ENCODE measurements at places on chromosomes 6 and 20.
A peak's percentile ranks its signal among the peaks of the same experiment; 100 is the strongest.

DNA sequence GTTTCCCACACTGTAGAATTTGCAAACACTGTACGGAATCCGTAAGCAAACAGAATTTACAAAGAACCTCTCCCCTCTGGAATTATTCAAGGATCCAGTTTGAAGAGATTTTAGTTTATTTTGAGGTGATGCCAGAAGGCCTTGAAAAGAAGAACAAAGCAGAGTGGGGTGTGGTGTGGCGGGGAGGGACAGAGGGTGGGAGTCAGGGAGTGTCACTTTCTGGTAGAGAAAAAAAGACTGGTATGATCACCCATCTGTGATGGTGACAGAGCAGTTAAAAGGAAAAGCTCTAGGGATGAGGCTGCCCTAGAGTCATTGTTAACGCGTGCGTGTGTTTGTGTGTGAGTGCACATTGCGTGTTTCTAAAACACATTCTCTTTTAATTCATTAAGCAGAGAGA is 97.0 kb upstream of the F13A1 start:
- no peak for DNase-seq

GRCh38 chr6:165071906-165072305 is 237.5 kb downstream of the C6orf118 start:
- no peak for DNase-seq

DNA sequence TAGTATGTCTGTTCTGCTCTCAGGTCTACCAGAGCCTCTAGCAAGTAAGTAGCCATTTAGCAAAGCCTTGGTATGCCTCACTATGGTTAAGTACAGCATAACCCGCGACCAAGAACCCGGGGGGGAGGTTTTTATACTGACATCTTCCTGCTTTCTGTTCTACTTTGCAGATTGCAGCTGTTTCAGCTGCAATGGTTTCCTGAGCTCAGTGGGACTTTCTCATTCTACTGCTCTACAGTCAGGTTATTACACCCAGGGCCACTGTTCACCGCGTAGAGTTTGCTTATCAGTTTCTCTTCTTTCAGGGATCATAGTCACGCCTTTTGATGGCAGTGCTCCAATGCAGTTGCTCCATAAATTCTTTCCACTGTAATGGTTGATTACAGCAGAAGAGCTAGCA is 631.3 kb downstream of the TFAP2A start:
- no peak for DNase-seq

DNA sequence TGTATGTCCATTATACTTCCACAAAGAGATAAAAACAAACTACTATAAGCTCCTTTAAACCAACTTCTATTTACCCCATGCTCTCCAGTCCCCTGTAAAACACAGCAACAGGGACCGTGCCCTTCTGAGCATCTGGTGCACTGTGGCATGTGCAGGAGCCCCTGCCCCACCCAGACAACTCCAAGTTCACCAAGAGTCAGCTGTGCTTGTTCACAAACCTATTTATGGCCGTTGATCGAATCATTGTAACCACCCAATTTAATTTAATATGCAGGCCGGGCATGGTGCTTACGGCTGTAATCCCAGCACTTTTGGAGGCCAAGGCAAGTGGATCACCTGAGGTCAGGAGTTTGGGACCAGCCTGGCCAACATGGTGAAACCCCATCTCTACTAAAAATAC is 13.7 kb upstream of the BLCAP start:
- DNase-seq = no peak

DNA sequence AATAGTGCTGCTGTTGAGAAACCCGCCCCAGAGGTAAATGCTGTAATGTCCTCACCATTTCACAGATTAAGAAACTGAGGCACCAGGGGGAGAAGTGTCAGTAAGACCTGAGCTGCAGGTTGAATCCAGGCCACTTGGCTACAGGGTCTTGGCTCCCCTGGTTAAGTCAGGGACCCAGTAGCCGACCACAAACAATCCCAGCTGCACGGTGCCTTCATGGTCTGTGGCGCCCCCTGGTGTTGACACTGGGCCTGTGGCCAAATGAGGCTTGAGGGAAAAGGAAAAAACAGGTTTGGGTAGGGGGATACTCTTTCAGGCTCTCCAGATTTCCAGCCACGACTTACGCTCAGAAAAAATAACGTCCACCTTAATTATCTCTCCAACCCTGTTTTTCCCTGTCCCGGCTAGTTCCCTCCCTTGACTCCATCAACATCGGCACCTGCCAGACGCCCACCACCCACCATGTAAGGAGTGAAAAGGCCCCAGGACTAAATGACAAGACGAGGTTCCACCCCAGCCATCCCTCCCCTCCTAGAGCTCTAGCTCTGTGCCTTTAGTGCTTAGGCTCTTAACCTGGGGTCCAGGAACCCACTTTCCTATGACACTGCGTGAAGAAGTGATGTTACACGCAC is 47.7 kb upstream of the POLR1H start:
- DNase-seq = no peak

DNA sequence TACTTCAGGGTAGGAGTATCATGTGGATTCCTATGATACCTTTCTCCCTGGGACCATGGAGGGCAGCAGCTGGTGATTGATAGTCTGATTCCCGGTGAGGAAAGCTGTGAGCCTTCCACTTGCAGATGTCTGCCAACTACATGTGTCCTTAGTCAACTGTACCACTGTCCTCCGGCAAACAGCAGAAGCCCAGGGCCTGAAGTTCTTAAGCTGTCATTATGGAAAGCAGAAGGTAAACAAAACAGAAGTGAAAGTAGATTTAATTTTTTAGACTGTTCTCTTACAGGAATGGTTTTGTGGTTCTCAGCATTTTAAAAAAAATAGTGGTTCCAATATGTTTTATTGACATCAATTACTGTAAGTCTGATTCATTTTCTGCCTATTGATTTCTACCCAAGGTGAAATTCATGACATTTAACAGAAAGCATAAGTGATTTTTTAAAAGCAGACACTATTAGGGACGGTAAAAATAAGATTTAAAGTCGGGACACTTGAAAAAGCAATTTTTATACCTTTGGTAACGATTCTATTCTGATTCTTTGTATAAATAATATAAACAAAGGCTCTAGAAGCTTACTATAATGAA is 36.6 kb downstream of the PTPN1 start:
- no peak for DNase-seq

- DNase-seq = no peak
Observed at GRCh38 chr20:17790296-17790695, 90.5 kb downstream of the BANF2 start.

DNA sequence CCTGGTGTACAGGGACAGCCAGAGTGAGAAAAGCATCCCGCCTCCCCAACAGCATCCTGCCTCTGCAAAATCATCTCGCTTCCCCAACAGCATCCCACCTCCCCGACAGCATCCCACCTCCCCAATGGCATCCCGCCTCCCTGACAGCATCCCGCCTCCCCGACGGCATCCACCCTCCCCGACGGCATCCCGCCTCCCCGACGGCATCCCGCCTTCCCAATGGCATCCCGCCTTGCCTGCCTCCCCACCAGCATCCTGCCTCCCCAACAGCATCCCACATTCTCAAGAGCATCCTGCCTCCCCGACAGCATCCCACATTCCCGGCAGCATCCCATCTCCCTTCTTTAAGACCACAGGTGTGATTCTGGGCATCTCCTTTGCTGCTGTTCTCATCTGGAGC is 46.0 kb upstream of the NXT1 start:
- no peak for DNase-seq

GRCh38 chr20:3209257-3209945 is at the start of gene ITPA:
TSS of gene ITPA (plus strand) at chr20:3209498. CDS start at chr20:3209552, 54 bp downstream.
- DNase-seq = peak; percentile 35

- no peak for DNase-seq
Observed at GRCh38 chr20:19975436-19975799, 41.7 kb upstream of the NAA20 start.

- no peak for DNase-seq
Observed at GRCh38 chr20:58716476-58717277, 24.1 kb downstream of the NPEPL1 start.

DNA sequence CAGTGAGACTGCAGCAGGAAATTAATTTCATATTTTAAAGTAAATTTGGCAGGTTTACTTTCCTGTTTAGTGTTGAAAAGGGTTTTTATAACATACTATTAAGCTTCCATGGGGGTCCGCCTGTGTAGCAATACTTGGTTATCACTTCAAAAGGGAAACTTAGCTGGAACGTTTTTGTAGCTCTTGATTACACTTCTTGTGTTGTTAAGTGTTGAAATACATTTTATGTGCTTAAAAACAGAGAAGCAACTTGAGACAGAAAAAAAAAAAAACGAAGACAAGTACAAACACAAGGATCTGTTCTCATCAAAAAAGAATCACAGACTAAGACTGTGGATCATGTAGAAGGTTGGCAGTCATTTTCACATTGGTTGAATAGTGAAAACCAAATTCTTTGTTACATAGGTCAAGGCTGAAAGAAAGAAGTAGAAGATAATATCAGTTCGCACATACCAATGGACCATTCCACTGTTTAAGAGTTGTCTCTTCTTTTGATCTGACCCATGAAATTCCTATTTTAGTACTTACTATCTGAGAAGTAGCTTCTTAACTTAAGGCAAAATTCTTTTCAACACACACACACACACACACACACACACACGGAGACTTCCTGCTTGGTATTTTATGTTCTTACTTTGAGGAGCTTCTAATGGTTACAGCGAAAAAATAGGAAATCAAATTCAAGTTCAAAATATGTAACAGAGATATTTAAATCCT is 113.9 kb upstream of the SLC35B3 start:
- no peak for DNase-seq

DNA sequence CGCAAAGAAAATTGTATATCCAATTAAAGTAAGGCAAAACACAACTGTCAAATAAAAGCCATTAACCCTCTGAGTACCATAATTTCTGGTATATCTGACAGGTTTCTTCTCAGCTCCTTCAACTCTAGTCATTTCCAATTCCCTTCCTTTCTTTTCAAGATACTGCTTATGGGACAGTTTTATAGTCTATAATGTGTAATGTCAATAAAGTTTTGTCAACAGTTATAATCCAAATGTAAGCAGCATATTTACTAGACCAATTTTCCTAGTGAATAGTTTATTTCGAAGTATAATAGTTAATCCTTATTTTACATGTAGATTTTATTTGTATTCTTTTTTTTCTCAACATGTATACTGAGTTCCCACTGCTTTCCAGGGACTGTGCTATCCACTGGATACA is 1081.8 kb downstream of the EPHA7 start:
- DNase-seq = no peak

DNA sequence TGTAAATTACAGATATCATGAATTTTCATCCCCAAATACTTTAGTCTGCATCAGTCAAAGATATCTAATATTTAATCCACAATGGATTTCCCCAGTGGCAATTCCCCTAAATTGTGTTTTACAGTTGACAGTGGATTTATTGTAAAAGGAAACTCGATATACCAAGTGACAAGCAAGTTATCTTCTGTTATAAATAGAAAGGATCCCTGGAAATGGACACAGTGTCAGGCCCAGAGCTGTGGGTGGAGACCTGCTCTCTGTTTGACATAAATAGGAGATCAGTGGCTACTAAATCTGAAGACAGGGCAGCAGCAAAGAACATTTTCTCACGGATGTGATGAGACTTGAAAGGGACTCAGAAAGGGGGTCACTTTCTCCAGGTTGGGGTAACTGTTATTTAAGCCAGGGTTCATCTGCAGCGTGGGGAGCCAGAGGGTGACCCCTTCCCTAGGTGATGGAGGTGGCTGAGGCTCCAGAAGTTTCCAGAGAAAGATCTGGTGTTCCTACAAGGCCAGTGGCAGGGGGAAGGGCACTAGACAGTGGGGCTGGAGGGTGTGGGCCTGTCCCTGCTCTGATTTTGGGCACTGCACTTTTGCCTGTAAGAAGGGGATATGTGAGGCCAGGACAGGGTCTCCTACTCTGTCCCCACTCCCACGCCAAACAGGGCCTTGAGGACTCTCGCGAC is 12.3 kb upstream of the FAM110A start:
- no peak for DNase-seq

DNA sequence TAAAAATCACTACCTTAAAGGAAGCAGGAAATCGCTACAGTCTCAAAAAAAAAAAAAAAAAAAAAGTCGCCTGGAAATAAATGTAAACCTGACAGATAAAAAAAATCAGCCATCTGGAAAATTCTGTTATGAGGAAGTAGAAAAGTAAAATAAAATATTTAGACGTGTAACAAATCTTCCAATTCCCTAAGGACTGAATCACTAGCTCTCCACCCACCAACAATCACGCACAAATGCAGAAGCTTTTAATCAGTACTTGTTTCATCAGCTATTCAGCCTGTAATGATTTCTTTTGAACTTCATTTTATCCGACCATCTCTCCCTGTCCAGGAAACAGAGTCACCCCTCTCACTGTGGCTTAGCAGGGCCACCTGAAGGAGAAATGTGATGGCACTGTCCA is 59.0 kb downstream of the SLC23A2 start:
- no peak for DNase-seq

DNA sequence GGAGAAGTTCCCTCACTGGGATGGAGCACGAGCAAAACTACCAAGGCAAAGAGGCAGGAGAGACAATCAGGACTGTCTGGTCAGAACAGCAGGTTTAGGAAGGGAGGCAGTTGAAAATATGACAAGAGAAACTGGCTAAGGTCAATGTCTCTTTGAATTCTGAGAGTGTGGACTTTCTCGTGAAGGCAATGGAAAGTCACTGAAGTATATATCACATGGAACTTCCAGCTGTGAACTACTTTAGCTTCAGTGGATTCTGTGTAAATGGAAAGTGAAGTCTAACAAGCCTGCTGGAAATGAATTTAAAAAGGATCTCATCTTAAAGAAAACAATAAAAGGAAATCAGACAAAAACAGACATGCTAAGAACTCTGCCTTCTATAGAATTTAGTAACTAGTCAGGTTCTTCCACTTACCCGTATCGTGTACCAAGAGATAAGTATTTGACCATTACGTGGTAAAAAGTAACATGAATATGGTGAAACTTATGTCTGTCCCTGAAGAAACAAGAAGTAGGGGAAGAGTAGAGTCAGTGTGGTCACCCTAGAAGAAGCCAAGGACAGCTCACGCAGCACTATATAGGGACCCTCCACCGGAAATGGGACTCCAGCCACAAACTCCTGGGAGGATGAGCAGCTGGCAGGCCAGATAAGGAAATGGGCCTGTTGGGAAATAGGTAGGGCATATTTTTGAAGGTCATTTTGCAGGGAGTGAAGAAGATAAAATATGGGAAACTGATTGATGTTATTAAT is 123.4 kb downstream of the MAP7 start:
- DNase-seq = no peak

DNA sequence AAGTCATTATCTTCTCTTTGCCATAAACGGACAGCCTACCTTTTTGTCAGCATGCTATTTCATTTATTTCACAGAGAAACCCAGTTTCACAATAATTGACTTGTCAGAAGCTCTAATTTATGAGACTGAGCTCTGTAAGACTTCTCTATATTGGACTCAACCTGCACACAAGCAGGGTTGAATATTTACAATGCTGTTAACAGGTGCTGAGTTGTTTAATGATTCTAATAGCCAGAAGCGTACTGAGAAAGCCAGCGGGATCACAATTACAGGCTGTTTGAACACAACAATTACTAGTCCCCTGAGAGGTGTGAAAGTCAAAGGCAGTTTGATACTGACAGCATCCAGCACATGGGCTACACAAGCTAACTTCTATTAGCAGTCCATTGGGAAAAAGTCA is 128.2 kb upstream of the SIM1 start:
- DNase-seq = no peak

- DNase-seq = no peak
Observed at GRCh38 chr6:20805021-20805420, 270.8 kb downstream of the CDKAL1 start.

GRCh38 chr6:41237128-41237527 is 9.0 kb downstream of the TREML4 start:
- no peak for DNase-seq
